ENCODE measurements at places on chromosomes 5 and 9. TPM values are rescaled to one million over a fixed set of nuclear protein-coding genes. Genes with fewer than 3 reads are reported as not detected.
A peak's percentile ranks its signal among the peaks of the same experiment; 100 is the strongest.

DNA sequence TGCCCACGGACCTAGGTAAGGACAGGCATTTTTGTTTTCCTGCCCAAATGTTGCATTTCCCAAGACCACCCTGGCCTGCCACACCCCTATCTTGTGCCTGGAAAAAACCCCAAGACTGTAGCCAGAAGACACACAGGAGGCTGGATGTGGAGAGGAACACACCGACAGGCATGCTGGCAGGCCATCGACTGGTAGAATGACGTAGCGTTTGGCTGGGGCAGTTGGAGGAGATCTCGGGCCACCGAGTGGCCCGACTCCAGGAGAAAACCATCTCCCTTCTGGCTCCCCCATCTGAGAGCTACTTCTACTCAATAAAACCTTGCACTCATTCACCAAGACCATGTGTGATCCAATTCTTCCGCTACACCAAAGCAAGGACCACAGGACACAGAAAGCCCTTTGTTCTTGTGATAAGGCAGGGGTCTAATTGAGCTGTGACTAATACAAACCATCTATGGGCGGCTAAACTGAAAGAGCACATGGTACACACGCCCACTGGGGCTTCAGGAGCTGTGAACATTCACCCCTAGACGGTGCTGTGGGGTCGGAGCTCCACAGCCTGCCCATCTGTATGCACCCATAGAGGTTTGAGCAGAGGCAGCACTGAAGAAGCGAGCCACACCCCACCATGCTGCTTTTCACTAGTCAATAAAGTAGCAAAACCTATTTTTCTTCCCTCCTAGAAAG is 38.9 kb upstream of the N4BP3 start:
- DNase-seq, result no peak

DNA sequence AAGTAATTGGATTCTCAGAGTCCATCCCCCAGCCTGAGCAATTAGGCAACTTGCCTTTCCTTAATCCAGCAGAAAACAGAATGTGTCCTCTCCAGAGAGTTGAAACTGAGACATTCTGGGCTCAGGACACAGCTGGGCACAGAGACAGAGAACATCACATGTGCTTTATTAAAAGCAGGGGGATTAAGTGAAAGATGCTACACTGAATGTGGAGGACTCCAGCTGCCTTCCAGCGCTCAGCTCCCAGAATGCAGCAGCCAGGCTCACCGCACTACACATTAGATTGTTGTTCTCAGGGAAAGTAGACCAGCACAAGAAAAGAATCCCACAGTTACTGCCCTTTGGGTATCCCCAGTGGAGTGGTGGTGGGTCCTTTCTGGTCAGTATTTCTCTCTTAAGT is 141.6 kb upstream of the IL12B start:
- DNase-seq, result no peak

- DNase-seq, result no peak
Measured at GRCh38 chr9:515665-516064, 301.0 kb downstream of the DOCK8 start.

GRCh38 chr5:95081500-95081960 is 203.4 kb downstream of the MCTP1 start:
- no peak for DNase-seq

DNA sequence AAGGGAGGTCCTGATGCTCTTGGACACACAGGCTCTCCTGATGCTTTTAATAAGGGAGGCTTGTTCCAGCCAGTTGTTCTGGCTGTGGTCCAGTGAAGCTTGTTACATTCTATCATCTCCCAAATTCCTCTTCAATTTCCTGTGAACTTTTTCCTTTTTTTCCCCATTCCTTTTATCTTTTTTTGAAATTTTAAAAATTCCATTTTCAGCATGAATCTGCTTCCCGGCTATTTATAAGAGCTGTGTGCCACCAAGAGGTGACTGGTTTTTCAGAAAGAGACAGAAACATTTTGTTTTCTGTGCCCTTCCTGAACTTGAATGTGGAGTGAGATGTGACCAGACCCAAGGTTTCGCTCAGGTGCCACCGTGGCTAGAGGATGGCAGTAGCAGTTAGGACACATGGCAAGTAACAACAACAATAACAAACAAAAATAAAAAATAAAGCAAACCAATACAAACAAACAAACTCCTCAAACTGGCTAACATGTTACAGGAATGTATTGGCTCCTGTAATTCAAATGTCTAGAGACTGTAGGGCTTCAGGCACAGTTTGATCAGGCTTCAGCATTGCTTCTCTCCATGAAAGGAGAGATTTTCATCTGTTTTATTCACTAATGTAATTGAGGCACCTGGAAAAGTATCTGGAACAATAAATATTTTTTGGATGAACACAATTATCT is 121.1 kb downstream of the BOD1 start:
- DNase-seq, result no peak

GRCh38 chr5:65480306-65480865 is 1.3 kb downstream of the ADAMTS6 start:
- peak; percentile 22 for DNase-seq

- no peak for DNase-seq
Measured at GRCh38 chr5:22889720-22890119, 36.6 kb upstream of the CDH12 start.

- DNase-seq, result no peak
Measured at GRCh38 chr5:54785729-54786591, 199.4 kb downstream of the ESM1 start.

DNA sequence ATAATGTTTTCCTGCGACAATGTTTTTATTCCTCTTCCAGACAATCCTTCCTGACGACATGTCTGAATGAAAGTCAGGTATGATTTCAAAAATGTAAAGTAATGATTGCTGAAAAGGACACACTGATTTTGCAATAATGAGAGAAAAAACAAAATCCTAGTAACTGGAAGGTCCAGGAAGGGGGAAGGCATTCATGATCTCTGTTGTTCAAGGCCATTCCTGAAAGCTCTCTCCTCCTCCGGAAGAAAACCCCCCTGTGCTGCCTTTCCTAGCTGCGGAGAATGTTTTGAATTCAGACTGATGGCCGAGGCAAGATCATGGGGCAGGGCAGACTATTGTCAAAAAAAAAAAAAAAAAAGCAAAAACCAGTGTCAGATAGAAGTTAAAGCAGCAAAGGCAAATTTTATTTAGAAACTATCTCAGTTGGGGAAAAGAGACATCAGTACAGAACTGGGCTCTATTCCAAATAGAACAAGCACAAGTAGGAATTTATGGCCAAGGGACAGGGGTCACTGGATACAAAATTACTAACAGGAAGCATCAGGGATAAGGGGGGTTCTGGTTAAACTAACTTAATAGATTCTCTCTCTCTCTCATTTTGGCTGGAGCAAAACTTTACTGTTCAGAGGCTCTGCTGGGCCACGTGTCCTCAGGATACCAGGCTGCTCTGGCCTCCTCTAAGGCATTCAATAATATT is 36.5 kb upstream of the CTSV start:
- DNase-seq, result no peak

GRCh38 chr5:63803165-63803564 is 159.1 kb downstream of the HTR1A start:
- no peak for DNase-seq

GRCh38 chr5:40441733-40442132 is 238.0 kb upstream of the PTGER4 start:
- no peak for DNase-seq

GRCh38 chr9:93593144-93593658 is 16.8 kb downstream of the PHF2 start:
- DNase-seq, result no peak

DNA sequence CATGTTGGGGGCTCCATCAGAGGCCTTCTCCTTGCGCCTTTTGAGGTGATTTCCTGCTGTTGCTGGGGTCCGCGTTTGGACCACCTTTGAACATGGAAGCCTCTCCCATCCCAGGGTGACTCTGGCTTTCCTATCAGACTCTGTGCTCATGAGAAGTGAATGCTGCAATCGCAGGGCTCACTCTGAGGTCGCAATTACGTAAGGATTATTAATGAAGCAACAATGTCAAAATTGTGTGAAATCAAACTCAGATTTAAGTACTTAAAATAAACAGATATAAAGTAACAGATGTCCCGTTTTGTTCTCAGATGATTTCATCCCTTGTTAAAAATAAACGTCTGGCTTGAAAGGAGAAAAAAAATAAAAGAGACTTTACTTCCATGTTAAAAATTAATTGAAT is 634.2 kb downstream of the BNC2 start:
- no peak for DNase-seq

DNA sequence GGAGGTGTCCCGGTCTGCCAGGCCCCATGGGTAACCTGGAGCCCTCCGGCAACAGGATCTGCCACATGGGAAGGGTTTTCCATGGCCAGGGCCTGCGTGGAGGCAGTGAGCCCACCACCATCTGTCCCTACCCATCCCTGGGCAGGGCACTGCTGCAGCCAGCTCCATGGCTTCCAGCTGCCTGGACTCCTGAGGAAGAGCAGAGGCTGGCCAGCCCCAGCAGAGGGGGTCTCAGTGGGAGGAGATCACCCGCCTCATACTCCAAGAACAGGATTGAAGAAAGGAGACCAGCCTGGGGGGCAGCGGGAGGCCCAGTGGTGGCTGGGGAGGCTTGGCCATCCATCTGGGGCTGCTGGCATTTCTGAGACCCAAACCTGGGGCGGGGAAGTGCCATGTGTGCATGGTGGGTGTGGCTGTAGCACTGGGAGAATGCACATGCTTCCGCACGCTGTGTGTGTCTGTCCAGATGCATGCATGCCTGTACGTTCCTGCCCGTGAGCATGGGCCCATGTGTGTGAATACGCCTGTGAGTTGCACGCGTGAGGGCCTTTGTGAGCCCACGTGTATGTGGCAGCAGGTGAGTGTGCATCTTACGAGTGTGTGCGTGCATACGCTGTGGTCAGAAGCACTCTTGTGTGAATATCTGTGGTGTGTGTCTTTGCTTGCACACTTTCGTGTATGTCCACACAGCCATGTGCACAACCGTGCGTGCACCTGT is 78.5 kb downstream of the LMX1B start:
- no peak for DNase-seq

GRCh38 chr9:72169178-72169577 is 19.9 kb downstream of the GDA start:
- no peak for DNase-seq

DNA sequence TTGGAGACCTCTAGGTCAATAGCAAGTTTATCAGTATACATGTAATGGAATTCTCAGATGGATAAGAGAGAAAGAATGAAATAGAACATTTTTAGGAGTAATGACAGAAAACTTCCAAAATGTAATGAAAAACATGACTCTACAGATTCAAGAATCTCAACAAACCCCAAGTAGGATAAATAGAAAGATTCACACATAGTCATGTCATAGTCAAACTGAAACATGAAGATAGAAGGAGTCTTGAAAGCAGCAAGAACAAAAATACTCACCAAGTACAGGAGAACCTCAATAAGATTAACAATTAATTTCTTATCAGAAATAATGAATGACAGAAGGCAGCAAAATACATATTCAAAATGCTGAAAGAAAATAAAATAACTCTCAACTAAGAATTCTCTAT is 164.5 kb downstream of the SPATA31D1 start:
- no peak for DNase-seq

GRCh38 chr5:157184117-157184670 is 3.6 kb downstream of the ITK start:
- DNase-seq, result no peak

GRCh38 chr9:79670269-79670961 is 98.7 kb downstream of the TLE4 start:
- DNase-seq, result no peak

GRCh38 chr9:130331573-130331972 is 66.0 kb downstream of the HMCN2 start:
- no peak for DNase-seq

DNA sequence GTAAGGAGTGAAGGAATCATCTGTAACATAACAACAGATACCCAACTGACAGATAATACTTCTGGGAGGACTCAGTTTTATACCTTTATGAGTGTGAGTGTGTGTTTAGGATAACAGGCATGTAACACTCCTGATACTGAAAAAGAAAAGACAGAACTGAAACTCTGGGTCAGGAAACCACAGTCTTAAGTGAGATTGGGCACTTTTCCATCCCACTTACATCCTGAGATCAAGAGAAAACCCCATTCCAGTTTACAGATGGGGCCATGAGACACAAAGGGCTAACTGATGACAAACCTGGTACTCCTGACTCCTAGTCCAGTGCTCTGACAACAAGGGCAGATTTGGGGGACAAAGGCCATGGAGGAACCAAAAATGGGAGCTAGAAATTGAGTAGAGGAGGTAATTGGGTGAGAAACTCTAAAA is 18.0 kb downstream of the IL5 start:
- DNase-seq, result no peak

Gene FOXD4L4
- polyA plus RNA-seq, result not detected

Gene SMIM33
- polyA plus RNA-seq, result 0.43 TPM

Gene CDC25C
- polyA plus RNA-seq, result not detected

Gene NXNL2
- not detected for polyA plus RNA-seq

Gene CKS2
- polyA plus RNA-seq, result 7.0 TPM
